T follicular helper cell (primary cell): ENCODE measurements at places on chromosomes 6 and 20.

GRCh38 chr6:76861403-76861802 lies 601.9 kb downstream of the HTR1B start:
- no peak for DNase-seq

DNA sequence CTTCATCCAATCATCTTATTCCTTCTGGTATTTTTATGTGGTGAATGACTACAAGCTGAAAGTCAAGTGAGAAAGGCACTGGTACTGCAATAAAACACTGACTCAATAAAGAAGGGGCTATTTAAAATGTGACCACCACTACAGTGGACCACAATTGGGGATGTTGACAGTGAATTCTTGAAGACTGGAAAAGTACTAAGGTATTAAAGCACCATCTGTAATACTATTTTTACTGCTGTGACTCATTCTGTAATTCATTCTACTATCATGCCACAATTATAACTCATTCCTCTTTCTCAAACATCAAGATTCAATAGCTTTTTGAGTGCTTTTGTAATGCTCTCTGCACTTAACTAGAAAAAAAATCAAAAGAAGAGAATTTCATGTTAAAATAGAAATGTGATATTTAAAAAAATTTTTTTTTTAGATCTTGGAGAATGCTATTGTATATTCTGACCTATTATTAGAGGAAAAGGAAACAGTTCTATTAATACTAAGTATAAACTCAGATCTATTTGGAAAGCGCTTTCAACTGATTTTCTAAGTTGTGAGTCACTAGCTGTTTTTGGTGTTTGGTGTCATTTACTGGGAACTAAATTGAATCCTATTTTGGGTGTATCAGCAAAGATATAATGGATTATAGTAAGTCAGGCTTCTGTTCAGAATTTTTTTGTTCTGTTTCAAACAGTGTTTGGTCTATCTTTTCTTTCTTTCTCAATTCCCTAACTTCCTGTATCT lies 104.7 kb upstream of the TMEM170B start:
- no peak for DNase-seq

- DNase-seq = no peak
Observed at GRCh38 chr6:69719602-69720193, 77.1 kb downstream of the LMBRD1 start.

DNA sequence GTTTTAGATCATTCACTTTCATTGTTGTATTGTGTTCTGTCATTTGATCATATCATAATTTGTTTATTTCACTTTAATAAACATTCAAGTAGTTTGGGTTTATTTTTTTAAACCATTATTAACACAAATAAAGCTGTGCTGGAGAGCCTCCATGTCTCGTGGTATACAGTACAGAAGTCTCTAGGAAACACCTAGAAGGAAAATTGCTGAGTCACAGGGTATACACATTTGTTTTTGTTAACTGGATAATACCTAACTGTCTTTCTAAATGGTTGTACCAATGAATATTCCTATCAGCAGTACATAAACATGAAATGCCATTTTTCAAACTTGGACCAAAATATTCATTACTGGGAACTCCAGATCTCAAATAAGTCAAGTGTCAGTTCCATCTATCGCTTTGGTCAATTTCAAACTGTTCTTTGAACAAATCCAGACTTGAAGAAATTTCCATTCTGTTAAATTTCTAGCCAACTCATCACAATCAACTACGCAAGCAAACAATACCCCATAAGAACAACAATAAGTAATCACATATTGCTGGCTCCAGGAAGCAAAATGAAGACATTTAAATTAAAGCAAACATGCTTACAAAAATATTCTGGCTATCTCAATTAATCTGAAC lies 138.1 kb downstream of the ATXN1 start:
- DNase-seq = no peak

GRCh38 chr6:50714487-50715379 lies 1.4 kb downstream of the TFAP2D start:
- no peak for DNase-seq

GRCh38 chr20:38726804-38727606 lies 2.7 kb downstream of the SLC32A1 start:
- DNase-seq = peak; percentile 24

- no peak for DNase-seq
Observed at GRCh38 chr6:127343809-127344659, 625 bp upstream of the ECHDC1 start.

- no peak for DNase-seq
Observed at GRCh38 chr20:1001116-1001515, 995 bp downstream of the RSPO4 start.

DNA sequence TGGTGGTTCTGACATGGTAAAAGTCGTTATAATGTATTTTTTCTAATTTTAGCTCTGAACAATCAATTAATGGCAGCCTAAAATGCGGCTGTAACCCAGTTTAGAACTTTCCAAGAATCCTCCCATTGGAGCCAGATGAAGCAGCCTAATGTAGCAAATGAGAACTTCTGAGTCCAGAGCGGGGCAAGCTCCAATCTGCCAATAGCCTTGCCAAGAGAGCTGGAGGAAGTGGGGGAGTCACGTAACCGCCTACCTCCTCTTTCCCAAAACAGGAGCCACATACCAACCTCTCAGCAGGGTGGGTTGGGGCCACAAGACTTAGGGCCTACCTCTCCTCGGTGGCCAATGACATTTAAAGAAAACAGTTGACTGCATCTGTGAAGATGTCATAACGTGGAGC lies 230.6 kb downstream of the SOD2 start:
- DNase-seq = no peak

- no peak for DNase-seq
Observed at GRCh38 chr20:3998998-3999397, 16.4 kb downstream of the RNF24 start.

GRCh38 chr6:16904957-16905356 lies 143.7 kb upstream of the ATXN1 start:
- no peak for DNase-seq

DNA sequence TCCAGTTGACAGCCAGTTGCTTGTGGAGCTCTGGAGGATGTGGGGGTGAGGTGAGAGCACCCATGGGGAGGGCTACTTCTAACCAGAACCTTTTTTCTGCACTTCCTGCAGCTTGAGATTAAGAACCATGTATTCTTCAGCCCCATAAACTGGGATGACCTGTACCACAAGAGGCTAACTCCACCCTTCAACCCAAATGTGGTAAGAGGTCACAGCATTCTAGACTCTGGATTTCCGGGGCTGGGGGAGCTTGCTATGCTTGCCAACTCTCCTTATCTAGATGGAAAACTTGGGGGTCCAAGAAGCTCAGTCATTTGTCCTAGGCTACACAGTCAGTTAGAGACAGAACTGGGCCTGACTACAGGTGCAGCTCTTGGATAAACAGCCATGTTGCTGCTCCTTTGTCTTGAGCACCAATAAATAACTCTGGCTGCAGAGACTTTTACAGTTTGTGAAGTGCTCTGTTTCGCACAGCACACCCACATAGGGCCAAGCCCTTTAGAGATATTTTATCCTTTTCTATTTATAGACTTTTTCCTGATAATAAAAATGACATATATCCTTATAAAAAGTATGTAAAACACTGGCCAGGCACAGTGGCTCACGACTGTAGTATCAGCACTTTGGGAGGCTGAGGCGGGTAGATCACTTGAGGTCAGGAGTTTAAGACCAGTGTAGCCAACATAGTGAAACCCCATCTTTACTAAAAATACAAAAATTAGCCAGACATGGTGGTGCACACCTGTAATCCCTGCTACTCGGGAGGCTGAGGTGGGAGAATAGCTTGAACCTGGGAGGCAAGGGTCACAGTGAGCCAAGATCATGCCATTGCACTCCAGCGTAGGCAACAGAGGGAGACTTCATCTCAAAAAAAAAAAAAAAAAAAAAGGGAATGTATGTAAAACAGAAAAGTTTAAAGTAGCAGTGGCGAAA lies 10.6 kb upstream of the IFT52 start:
- DNase-seq = no peak

- DNase-seq = peak; percentile 49
Observed at GRCh38 chr20:50987493-50988210, 29.0 kb downstream of the MOCS3 start.

DNA sequence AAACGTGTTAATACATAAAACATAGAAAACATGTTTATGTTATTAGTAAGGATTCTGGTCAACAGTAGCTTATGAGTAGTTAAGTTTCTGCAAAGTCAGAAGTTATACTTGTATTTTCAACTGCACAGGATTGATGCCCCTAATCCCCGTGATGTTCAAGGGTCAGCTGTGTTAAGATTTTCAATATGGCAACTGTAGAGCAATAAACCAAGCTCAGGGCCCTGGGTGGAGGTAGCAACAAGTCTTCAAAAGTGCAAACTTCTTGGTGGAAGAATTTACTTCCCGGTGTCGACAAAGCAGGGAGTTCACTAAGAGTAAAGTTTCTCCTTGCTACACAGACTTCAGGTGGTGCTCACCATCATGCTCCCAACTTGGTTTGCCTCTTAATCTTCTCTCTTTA lies 4.1 kb upstream of the BCAS1 start:
- DNase-seq = no peak

DNA sequence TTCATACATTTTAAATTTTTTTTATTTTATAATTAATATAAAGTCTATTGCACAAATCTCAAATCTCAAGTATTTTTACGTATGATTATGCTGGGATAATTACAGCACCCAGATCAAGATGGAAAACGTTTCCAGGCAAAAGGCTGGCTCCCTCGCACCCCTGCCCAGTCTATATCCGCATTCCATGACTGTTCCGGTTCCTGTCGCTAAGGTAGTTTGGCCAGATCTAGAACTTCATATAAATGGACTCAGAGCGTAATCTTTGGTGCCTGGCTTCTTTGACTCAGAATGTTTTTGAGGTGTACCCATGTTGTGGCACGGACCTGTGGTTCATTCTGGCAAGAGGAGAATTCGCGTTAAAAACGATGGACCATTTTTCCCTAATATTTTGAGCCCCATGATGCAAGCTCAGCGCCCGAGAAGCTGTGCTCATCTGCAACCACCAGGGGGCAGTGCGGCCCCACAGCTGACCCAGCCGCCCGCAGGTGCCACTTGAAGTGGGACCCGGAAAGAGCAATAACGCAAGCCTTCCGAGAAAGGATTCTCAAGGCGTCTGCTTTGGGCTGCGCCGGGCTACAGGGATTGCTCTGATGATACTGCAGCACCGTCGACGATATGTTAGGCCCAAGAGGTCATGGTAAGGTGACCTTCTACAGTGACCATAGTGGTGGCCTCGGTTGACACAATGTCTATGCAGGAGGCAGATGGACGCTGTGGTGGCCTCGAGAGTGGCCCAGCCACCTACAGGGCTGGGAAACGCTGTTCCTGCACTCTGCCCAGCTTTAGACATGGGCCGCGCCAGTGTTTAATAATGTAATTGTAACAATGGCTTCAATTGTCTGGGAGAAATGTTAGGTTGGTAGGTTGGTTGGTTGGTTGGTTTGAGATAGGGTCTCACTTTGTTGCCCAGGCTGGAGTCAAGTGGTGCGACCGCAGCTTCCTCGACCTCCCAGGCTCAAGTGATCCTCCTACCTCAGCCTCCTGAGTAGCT lies 160.1 kb downstream of the ZMYND8 start:
- peak; percentile 56 for DNase-seq

GRCh38 chr6:123430970-123431369 lies 205.8 kb downstream of the TRDN start:
- no peak for DNase-seq

- DNase-seq = no peak
Observed at GRCh38 chr6:170262489-170263088, 28.3 kb downstream of the DLL1 start.

DNA sequence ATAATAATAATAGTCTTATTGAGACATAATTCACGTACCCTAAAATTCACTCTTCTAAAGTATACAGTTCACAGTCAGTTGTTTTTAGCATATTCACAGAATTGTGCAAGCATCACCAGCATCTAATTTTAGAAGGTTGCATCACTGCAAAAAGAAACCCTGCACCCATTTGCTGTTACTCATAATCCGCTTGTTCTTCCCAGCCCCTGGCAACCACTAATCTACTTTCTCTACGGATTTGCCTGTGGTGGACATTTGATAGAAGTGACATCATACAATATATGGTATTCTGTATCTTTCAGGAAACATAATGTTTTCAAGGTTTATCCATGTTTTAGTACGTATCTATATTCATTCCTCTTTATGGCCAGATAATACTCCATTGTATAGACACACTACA lies 41.5 kb upstream of the FAM184A start:
- no peak for DNase-seq

- DNase-seq = no peak
Observed at GRCh38 chr6:119627908-119628669, 278.5 kb upstream of the MAN1A1 start.

DNA sequence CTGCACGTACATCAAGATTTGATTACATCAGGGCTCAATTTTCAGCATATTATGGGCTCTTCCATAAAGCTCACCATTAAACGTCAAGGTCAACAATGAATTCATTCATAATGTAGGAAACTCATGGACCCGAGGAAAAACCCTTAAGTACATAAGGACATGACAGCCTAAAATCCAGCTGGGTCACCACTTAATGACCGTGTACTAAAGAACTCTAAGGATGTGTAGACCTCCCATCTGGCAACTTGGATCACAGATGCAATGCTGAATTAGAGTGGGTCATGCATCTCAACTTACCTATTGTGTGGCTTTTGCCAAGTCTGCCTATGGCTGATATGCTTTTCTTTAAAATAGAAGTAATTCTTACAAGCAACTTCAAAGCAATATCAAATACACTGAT lies 26.7 kb upstream of the DEFB112 start:
- no peak for DNase-seq

GRCh38 chr6:119077391-119077642 lies 1.1 kb downstream of the FAM184A start:
- no peak for DNase-seq

DNA sequence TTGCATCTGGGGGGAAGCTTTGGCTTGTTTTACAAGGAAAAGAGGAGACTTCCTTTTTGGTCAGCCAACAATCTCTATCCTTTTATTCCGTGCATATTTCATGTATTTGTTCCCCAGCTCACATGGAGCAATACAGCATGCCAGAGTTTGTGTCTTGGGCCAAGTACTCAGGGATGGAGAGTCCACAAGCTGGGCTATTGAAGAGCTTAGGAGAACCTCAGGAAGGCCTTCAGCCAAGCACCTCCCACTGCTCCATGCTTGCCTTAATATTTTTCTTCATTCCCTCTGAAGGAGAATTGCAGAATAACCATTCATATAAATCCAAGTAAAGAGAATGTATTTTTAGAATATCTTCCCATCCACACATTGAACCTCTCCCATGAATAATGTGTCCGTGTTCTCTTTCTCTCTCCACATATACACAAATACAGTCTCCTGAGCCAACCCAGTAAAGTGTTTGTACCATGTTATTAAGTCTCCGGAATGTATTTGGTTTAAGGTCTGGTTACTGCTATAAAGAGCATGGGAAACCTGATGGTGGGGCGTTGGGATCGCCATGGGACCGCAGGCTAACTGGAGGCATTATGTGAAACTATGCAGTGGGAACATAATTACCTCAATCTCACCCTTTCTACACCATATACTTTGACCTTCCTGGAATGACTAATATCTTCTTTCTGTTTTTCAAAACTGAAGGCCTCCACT lies 3.0 kb downstream of the LAMA4 start:
- DNase-seq = no peak
